Amniotic stem cell (primary cell): ENCODE measurements at places on chromosomes 6 and 20.

DNA sequence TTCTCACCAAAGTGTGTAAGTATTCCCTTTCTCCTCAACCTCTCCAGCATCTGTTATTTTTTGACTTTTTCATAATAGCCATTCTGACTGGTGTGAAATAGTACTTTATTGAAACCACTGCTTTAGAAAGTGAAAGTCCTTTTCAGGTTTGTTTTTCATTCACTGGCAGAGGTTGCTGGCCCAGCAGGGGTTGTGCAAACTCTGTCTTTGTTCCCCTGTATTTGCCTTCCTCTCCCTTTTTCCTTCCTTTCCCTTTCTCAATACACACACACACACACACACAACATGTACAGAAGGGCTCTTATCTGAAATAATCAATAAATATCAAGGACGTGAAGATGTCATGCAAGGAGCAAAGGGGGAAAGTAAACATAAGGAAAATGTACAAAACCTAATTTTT is 99.8 kb downstream of the LY86 start:
- no peak for DNase-seq

DNA sequence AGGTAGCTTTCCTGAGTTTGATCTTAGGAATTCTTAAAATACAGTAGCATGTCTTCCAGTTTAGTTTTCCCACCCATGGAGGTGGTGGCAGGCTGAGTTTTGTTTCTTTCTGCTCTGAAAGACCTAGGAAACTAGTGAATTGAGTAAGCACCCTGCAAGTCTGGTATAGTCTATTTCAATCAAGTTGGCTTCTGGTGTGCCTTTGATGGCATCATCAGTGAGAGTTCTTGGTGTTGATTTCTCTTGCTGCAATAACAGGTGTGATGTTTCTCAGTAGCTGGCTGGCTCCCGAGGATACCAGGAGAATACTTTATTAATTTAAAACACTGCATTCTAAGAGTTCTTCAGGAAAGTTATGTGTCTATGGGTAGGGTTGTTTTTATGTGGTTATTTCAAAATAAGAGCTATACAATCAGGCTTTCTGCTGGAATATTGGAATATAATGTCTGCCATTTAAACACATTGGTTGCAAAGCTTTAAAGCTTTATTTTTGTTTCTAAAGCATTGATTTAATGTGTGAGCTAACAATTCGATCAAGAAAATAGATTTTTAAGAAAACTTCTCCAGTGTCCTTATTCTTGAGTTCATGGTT is 19.0 kb downstream of the VAPB start:
- DNase-seq, result no peak

GRCh38 chr20:19973961-19974629 is 43.1 kb upstream of the NAA20 start:
- DNase-seq, result no peak

DNA sequence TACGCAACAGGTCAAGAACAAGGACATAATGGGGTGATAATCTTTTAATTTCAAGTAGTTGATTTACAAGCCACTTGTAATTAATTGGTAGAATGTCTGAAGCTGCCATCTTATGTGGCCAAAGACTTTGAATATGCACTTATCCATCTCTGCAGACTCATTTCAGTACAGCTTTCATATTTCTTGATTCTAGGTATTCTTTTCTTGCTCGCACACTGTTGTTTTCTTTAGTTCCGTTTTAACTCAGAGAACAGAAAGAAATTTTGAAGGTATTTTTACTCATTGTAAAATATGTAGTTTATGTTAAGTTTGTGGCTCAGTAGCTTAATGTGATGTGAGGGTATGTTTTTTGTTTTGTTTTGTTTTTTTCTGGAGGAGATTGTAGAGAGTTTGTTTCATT is 73.9 kb downstream of the UBR2 start:
- no peak for DNase-seq

GRCh38 chr20:41426086-41426830 is 59.6 kb upstream of the EMILIN3 start:
- DNase-seq, result no peak

DNA sequence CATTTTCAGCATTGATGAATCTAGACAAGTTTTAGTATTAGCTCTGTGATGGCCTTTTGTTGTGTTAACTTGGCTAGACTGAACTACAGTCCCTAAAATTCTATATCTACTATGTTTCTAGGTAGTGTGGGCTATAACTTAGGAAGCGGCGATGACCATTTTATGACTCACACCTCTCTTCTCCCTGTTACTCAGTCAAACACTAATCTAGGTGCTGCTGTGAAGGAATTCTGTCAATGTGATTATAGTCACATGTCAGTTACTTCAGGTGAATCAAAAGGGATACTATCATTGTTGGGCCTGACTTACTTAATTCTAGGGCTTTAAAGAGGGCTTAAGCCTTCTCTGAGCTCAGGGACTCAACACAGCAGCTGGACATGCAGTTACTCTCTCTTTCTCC is 691.5 kb upstream of the MAP3K7 start:
- no peak for DNase-seq

DNA sequence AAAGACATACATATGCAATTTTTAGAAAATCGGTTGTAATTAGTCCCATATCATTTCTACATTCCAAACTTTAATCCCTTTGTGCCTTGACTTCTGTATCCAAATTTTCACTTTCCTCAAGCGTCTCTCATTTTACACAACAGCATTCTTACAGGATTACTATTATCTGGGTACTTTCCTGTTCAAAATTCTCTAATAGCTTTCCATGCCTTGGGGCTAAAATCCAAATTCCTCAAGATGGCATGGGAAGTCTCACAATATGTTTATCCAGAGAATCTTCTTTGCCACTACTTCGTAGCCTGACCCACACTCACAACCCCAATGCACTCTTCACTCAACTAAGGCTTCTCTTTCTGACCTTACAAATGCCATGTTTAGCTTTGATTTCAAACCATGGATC is 125.0 kb downstream of the TBX18 start:
- no peak for DNase-seq

DNA sequence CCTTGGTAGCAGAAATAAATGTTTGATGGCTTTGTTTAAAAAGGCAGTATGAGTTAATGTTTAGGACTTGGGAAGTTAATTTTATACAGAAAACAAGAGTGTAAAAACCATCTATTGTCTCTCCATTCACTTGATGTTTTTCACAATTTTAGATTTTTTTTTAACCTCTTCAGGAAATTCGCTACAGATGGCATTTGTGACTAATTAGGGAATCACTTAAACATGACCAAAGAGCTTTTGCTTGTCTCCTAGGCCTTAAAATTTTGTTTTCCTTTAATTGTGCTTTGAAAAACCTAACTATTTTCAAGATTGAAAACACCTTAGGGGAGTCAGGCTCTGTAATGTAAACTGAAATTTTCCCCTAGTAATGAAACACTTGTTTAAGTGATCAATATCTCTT is 17.3 kb downstream of the TULP4 start:
- DNase-seq, result no peak

DNA sequence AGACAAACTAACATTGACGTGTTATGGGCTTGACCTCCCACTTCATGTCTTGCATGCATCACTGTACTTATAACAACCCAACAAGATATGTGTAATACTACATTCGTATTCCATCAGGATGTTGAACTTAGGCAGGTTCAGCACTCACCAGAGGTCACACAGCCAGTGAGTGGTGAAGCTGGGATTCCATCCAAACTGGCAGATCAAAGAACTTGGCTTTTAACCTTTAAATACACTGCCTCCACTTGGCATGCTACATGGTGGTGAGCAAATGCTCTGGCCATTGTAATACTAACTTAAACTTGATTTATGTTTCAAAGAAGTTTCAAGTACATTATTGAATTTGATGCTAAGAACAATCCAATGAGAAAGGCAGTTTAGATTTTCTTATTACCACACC is 10.7 kb upstream of the HDDC2 start:
- no peak for DNase-seq

DNA sequence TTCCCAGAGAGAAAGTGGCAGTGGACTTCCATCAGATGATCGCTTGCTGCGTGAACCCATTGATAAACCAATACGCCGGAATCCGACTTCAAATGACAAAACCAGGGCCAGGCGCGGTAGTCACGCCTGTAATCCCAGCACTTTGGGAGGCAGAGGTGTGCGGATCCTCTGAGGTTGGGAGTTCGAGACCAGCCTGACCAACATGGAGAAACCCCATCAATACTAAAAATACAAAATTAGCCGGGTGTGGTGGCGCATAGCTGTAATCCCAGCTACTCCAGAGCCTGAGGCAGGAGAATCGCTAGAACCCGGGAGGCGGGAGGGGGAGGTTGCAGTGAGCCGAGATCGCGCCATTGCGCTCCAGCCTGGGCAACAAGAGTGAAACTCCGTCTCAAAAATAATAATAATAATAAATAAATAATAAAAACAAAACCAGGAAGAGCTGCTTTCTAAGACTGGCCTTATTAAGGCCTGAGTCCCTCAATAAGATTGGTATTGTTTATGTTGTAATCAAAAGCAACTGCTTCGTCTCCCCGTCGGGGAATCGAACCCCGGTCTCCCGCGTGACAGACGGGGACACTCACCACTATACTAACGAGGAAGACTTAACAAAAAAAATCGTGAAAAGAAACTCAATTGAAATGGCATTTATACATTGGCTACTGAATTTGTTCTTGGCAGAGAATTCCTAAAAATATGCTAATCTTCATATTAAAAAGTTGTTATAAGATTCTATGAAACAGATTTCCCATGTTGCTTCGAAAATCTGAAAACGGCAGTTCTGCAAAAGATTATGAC is 110.2 kb upstream of the ZNF184 start:
- no peak for DNase-seq

- DNase-seq, result no peak
These were observed 14.8 kb upstream of the MTG2 start for GRCh38 chr20:62168061-62168460.

- DNase-seq, result no peak
These were observed 10.4 kb upstream of the TDRD6 start for GRCh38 chr6:46677314-46677654.

DNA sequence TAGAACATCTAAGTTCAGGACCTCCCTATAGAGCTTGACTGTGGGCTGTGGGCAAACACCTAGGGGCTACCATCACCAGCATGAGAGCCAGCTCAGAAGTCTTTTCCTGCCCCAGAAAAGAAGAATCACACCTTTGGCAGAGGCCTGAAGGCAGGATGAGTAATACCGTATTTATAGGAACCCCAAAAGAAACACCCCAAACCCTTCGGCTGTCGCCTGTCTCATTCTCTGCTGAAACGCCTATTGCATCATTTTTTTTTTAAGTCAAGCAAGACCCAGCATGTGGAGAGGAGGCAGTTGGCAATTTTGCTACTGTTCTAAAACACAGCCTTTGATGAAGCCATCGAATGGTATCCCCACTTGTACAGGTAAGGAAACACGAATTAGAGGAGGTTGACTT is 436.4 kb downstream of the TFAP2A start:
- no peak for DNase-seq

DNA sequence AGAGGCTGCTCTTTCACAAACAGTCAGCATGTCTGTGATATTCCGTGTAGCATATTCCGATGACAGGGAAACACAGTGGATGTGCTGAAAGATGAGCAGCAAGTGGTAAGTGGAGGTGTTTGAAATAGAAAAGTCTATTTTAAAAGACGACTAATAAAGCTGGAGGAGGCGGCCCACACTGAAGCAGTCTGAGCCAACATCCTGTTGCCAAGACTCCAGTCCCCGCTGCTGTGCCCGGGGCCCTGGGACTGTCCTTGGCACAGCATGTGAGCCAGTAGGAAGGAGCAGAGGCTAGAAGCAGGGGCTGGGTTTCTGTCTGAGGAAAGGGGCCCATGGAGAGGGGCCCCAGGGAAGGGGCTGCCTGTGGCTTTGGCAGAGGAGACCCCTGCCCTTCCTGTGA is 351.5 kb upstream of the CHD6 start:
- no peak for DNase-seq

DNA sequence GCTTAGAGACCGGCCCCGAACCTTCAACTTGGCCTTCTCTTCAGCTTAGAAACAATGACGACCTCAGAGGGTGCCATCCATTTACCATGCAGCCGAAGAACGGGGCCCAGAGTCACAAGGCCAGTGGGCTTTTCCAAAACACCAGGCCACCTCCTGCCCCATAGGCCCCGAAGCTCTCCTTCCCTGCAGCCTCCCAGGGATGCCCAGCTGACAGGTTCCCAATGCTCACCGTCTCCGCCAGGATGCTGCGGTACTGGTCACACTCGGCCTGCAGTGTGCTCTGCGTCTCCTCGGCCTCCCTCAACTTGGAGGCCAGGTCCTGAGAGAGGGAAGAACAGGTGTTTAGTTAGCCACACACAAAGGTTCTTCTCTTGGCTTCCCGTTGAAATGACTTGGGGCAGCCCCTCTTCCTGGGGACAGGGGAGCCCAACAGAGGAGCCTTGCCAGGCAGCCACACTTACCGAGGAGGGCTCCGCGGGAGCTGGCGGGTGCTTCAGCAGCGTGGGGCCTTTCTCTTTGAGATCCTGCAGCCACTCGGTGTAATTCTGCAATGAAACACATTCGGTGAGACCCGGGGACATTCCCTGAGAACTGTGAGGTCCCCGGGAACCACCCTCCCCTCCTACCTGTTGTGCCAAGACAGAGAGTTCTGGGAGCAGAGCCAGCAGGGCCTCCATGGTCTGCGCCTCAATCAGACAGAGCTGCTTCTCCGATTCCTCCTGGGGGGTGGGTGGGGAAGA is 51.5 kb downstream of the DSTN start:
- no peak for DNase-seq
